HCEC 1CT (cell line): ENCODE measurements at places on chromosomes 4 and X.

GRCh38 chr4:8846826-8847225 lies 24.8 kb downstream of the HMX1 start:
- no peak for DNase-seq

GRCh38 chr4:156194896-156195295 lies 241.2 kb upstream of the CTSO start:
- DNase-seq, result peak; percentile 11

DNA sequence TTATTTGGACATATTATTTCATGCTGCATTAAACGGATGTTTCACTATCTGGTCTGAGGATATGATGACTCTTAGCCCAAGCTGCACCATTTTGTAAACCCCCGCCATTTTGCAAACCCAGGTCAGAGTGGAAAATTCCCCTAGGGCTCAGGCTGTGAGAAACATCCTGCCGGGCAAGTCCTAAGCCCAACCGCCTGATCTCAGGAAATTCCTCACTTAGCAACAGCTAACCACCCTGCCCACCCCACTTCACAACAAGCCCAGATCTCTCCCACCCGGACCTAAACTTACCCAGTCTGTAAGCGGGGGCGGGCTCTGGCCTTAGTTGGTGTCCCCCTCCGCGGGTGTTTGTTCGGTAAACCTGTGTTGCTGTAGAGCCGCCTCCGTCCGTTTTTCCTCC lies 2747.1 kb downstream of the PCDH7 start:
- no peak for DNase-seq

DNA sequence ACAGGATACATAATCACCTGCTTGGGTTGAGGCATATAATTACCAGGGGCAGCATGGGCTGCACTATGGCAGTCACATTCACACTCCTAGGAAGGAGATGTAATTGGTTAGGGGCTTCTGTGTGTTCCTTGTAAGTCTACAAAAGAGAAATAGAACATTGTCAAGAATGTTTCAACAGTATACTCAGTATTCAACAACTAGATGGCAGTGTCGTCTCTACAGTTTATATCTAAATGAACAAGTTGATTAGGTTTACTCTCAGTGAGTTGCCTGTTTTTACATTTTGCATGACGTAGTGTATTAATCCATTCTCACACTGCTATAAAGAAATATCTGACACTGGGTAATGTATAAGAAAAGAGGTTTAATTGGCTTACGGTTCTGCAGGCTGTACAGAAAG lies 50.5 kb upstream of the RAB33B start:
- no peak for DNase-seq

DNA sequence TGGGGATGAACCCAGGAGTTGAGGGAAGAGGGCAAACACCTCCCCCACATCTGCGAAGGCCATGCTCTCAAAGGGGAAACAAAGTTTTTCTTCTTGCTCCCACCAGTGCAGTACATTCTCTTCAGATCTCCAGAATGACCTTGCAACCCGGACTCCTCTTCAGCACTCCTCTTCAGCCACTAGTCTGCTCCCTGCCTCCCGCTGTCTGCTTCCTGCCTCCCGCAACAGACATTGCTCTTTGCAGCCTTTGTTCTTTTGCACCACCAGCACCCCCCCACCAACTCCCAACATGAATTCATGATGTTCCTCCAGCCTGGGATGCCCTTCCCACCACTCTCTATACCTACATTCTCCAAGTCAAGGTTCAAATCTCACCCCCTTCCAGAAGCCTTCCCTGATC lies 32.1 kb downstream of the UTP14A start:
- DNase-seq, result no peak

GRCh38 chr4:140088323-140088967 lies 65.5 kb downstream of the MAML3 start:
- no peak for DNase-seq
